ENCODE measurements at places on chromosomes 3 and 15.

DNA sequence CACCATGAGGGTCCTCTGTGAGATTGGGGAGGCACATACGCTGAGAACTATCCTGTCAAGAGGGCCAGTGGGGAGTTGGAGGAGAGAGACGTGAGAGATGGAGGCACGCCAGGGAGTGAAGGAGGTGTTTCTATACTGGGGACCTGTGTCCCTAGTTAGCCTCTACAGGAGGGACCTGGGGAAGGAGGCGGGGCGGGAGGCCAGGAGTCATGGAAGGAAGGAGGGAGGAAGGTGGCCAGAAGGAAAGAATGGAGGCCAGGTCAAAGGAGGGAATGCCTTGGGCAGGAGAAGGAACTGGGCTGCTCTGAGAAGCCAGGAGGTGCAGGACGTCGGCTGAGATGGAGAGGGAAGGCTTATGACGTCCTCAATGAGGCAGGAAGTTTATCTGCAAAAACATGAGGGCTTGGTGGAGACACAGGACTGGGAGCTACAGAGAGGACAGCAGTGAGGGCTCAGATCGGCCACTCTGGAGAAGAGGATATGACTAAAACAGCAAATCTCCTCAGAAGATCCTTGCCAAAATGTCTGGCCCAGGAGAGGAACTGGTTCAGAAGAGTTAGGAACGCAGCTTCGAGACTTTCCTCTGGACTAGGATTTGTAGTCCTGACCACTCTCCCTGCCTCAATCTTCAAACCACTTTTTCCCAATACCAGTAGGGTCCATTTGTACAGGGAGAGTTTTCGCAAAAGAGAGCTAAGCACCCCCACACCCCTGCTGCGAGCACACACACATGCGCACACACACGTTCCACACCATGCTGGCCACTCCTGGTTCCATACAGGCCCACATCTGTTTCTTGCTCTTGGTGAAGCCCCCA lies 59.9 kb downstream of the ADCY5 start:
- DNase-seq: no peak

DNA sequence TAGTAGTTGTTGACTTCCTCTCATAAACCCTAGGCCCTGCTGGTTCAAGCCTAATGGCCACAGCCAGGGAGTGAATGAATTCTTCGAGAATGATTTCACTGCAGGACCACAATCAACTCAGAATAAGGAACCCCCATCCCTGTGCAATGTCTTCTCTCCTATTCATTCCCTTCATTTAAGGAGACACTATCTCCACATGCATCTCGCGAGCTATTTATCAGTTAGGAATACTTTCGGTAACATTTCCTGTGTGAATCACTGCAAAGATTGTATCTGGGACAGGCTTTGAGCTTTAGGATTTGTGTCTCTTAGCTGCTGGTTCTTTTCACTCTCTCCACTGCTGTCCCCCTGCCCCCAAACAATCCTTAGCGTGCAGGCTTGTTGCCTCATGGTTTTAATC lies 94.4 kb downstream of the MYLK start:
- no peak for DNase-seq

- DNase-seq: peak; percentile 8
These were observed 194.6 kb upstream of the TPM1 start for GRCh38 chr15:62847900-62848489.

GRCh38 chr3:102225407-102226132 lies 209.2 kb upstream of the ZPLD1 start:
- DNase-seq: no peak

- DNase-seq: no peak
These were observed 31.8 kb downstream of the XXYLT1 start for GRCh38 chr3:195239121-195239520.

DNA sequence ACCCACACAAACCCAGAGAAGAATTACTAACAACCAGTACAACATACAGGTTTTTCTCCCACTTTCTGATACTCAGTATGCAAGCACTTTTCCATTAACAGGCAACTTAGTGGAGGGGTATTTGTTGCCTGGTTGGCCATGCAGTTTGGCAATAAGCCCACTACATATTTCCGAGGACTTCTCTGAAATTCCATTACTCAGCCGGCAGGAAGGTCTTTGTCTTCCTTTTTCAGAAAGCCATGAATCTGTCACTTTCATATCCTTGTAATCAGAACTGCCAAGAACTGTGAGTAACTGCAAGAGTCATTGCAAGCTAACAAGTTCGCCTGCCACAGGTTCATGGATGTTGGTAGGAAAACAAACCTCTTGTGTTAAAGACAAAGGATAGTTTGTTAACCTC lies 422.3 kb upstream of the ROBO1 start:
- DNase-seq: no peak

Data from activated T-cell treated with anti-CD3 and anti-CD28 coated beads for 1 hour (primary cell).